Kidney capillary endothelial cell (primary cell): ENCODE measurements at places on chromosomes 7 and 10.

- DNase-seq, result no peak
Observed at GRCh38 chr7:151011097-151011409, 13.2 kb downstream of the ATG9B start.

DNA sequence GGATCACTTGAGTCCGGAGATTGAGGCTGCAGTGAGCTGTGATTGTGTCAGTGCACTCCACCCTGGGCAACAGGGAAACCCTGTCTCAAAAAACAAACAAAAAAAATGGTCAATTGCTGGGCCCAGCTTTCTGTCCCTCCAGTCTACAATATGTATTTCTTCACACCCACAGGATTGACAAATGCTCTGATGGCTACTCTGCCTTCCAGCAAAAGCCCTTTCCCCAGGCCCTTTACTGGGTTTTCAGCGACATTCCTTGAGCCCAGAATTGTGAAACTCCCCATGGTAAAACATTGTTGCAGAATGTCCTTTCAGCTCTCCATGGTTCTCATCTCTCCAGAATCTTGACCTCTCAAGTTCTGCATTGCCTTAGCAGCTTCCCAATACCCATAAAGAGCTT is 23.7 kb upstream of the TNKS2 start:
- no peak for DNase-seq

- DNase-seq, result peak; percentile 66
Observed at GRCh38 chr7:142478479-142479220, 220.8 kb upstream of the PRSS58 start.

- no peak for DNase-seq
Observed at GRCh38 chr7:82376739-82377138, 66.8 kb downstream of the CACNA2D1 start.

DNA sequence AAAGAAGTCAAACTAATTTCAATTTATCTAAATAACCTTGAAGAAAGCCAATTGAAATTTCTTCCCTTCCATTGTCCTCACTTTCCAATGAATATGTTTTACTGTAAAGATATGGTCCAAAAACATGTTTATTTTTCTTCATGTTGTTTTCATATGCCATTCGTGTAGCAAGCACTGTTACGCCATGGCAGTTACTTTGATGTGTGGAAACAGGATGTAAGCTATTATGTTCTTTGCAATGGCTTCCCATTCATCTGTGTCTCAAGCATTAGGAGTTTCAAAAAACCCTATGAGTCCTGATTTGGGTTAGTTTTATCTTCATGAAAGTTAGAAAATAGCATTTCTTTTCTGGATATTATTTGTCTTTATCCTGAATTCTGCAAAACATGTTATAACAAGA is 31.0 kb downstream of the GPR141 start:
- no peak for DNase-seq

- DNase-seq, result no peak
Observed at GRCh38 chr10:113095419-113096127, 145.5 kb downstream of the TCF7L2 start.
